ENCODE measurements at places on chromosomes 5 and 9.
A peak's percentile ranks its signal among the peaks of the same experiment; 100 is the strongest.

DNA sequence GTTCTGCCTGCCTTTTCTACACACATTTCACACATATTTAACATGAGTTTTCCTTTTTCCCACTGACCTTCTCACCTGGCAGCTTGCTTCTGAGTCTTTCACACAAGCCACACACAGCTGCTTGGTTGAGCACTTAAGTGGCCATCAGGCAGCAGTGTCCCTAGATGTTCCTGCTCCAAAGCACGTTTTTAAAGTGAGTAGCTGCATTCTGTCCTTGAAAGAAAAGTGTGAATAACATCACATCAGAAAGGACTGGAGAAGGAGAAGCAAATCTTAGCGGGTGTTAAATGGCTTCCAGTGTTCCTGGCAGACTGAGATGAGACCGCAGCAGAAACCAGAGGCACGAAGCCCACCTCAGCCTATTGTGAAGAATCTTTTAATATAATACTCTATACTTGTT lies 209.2 kb upstream of the IRX4 start:
- no peak for DNase-seq

DNA sequence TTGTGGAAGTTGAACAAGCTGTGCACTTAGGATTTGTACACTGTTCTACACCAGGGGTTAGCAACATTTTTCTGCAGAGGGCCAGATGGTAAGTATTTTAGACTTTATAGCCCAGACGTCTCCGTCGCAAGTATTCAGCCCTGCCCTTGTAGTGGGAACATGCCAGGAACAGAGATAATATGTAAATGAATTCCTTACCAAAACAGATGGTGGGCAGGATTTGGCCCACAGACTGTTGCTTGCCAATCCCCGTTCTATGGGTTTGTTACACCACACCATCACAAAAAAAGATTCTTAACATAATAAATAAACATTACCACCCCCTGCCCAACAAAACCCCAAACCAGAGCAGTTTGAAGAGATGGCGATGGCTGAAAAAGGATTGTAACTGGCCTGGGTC lies 74.3 kb downstream of the AMBP start:
- no peak for DNase-seq

DNA sequence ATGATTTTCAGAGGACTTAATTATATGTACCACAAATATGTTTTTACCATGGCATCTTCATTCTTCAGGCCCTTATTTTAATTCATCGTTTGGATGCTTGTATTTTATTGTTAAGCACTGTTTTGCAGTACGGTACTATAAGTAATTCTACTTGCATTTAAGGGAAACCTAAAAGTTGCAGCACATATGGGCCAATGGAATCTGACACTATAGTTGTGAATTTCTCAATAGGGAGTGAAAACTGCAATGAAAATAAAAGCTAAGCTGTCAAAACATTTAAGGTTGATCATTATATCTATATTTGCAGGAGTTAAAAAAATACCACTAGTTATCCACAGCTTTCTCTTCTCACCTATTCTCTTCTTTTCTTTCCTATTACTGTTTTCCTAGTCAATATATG lies 1071.8 kb downstream of the MAT2B start:
- DNase-seq = no peak

DNA sequence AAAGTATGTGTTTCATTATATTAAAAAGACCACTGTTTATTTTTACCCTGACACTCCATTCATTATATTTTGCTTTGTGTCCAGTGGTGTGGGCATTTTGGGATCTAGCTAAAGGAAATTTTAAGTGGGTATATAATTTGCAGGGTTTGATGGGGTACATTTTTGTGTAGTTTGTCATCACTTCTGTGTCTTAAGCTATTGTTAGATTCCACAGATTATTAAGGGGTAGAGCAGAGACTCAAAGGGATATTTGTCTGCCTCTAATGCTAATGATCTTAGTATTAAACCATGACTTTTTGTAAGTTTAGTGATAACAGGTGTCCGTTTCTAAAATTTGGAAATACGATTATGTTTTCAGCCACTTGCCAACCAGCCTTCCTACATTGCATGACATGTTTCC lies 731.6 kb downstream of the BRINP1 start:
- no peak for DNase-seq

DNA sequence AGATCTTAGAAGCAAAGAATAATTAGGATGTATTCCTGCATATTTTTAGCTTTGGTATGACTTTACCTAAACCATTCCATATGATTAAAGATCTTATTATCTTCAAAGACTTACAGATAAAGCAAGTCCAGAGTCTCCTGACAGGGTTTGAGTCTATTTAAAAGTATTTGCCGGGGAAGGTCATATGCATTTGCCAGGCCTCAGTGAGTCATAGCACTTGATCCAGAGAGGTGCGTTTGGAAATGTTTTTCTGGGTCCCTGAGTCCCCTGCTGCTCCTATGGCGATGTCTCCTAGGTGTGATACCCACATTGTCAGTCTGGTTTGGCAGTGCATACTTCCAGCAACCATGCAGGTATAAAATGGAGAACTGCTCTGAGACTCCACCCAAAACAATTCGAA lies 217.0 kb downstream of the FBXL7 start:
- DNase-seq = no peak

DNA sequence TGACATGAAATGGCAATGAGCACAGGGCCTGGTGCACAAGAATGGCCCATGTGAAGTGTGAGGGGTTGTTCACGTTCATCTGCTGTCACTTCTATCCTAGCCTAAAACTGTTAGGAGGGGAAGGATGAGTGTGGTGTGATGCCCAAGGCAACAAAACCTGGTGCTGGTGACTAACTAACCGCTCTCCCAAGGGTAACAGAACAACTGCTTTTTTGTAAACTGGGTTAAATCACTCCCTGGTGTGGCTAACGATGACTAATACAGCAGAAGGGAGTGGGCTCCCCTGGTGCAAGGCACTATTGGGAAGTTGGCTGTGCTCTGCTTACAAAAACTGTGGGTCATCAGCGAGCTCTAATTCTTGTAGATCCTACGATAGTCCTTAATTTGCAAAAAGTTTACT lies 103.2 kb upstream of the VCAN start:
- no peak for DNase-seq

- DNase-seq = no peak
These were observed 56.6 kb upstream of the LMNB1 start for GRCh38 chr5:126720369-126720768.

DNA sequence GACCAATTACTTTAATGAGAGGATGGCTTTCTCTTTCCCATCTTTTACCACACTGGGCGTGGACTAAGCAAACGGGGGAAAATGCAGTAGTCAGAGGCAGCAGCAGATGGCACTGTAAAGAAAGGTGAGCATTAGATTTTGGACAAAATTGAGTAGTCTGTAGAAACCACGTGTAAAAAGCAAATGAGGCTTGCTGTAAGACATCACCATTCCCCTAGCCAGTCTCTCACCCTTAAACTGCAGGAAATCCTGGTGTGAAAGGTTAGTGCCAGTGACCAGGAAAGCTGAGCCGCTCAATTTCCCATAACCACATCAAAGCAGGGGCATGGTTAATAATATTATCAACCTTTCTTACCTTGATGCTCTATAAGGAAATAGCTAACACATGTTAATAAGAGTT lies 31.8 kb downstream of the SPATA31C2 start:
- no peak for DNase-seq

- DNase-seq = no peak
These were observed 25.6 kb upstream of the ANGPTL2 start for GRCh38 chr9:127148014-127148413.

- DNase-seq = no peak
These were observed 12.8 kb upstream of the ZFP62 start for GRCh38 chr5:180873615-180874520.

DNA sequence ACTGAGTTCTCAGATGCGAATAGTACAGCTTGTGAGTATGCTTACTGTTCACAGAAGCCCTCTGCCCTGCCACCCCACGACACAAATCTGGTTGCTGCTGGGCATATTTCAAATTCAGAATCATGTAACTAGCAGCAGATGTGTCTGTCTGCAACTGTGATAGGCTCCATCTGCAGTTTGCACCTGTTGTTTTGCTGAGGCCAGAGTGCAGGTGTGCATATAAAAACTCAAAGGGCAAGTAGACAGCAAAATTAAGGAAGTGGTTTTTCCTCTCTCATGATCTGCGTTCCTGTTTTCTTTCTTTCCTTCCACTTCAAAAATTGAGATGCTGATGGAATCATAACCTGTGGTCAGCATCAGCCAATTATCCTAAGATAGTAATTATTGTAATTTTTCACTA lies 1000.5 kb downstream of the PTPRD start:
- DNase-seq = no peak

GRCh38 chr5:17046320-17046719 lies 110.2 kb upstream of the MYO10 start:
- no peak for DNase-seq

- DNase-seq = no peak
These were observed 28.0 kb upstream of the DAP start for GRCh38 chr5:10789021-10789420.

- no peak for DNase-seq
These were observed 129.3 kb upstream of the LPCAT1 start for GRCh38 chr5:1652873-1653697.

- DNase-seq = no peak
These were observed 66.7 kb downstream of the SMIM23 start for GRCh38 chr5:171852255-171852681.

DNA sequence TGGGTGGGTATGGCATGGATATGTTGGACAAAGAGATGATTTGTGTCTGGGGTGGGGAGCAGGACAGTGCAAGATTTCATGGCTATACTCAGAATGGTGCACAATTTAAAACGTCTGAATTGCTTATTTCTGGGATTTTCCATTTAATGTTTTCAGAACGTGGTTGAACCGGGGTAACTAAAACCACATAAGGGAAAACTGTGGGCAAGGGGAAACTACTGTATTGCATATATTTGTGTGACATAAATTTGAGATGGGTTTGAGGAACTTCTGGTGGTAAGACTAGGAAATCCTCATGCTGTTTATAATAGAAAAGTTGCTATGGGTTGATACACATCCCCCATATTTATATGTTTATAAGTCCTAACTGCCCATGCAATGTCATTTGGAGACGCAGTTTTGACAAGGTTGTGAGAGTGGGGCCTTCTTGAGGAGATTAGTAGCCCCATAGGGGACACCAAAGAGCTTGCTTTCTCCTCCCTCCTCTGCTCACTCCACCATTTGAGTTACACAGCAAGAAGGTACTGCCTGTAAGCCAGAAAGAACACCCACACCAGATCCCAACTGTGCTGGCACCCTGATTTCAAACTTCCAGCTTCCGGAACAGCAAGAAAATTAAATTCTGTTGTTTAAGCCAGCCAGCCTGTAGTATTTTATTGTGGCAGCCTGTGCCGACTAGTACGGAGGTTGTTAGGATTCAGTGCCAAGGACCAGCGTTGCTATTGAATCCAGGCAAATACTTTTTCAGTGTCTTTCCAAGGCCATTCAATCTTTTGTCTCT lies 2118.9 kb downstream of the MAT2B start:
- no peak for DNase-seq

- no peak for DNase-seq
These were observed 98.4 kb downstream of the ADRB2 start for GRCh38 chr5:148924817-148925216.

DNA sequence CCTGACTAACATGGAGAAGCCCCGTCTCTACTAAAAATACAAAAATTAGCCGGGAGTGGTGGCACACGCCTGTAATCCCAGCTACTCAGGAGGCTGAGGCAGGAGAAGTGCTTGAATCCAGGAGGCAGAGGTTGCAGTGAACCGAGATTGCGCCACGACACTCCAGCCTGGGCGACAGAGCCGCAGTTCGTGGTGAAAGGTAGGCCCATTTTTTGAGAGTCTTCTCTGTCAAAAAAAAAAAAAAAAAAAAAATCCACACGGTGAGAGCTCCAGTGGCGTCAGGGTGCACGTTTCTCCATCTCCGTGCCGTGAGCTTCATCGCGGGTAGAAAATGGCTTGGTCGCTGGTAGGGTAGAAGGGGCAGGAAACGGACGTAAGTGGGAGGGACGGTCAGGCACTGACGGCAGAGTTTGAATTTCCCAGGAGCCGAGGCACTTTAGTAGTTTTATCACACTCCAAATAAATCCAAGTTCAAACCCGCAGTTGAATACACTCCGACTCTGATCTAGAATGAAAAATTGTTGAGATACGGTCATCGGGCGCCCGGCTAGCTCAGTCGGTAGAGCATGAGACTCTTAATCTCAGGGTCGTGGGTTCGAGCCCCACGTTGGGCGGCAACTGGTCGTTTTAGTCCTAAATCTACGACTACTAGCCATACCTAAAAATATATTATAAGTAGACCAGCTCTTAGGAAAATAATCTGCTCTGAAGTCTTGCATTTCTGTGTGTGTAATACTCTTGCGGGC lies 2.4 kb upstream of the TRIM7 start:
- peak; percentile 56 for DNase-seq

DNA sequence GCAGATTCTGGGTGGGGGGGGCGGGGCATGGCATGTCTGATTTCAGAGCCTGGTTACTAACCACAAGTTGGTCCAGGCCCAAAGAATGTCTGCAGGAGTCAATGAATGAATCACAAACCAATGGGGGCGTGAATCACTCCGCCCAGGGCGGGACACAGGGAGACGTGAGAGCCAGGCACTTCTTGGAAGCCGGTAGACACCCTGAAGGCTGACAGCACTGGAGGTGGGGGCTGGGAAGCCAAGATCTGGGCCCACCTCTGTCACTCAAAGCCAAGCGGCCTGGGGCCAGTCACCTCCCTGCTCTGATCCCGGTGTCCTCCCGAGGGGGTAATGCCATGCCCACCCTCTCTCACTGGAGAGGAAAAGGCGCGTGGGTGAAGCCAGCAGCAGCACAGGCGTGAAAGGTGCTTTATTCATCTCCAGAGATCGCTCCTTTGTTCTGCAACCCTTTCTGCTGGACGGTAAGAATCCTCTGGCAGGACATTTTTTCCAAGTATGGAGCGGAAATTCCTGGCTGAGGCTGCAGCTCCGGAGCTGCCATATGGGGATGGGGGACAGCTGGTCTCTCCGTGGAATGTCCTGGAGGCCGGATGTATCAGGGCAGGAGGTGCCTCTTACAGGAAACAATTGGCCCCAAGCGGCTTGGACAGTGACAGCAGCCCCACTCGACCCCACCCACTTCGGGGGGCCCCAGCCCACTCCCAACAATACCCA lies 85.0 kb downstream of the STK10 start:
- no peak for DNase-seq

DNA sequence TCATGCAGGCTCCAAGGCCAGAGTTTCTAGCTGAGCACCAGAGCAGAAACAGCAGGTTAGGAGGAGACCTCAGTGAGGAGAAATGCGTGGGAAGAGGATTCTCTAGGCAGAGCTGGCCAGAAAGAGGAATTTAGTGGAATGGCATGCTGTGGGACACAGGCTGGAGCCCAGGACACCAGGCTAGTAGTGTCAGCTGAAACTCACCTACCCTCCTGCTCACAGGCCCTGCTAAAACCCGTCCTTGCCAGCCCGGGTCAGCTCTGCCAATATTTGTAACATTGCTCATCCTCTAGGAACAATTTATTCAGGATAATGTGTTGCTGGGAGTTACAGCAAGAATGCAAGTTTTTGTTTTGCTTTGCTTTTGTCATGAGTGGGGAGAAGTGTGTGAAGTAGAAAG lies 40.2 kb upstream of the AGXT2 start:
- no peak for DNase-seq

GRCh38 chr9:13274886-13275641 lies 4.4 kb downstream of the MPDZ start:
- no peak for DNase-seq
